ENCODE measurements at places on chromosomes 1 and 21.

GRCh38 chr1:76090283-76091203, 16.0 kb downstream of the ST6GALNAC3 start:
- no peak for DNase-seq

GRCh38 chr1:225410036-225410435, 17.8 kb downstream of the LBR start:
- DNase-seq: no peak

GRCh38 chr1:23249787-23250454, 32.6 kb upstream of the HTR1D start:
- DNase-seq: no peak

- no peak for DNase-seq
Observed at GRCh38 chr21:18549214-18549905, 145.8 kb upstream of the TMPRSS15 start.

DNA sequence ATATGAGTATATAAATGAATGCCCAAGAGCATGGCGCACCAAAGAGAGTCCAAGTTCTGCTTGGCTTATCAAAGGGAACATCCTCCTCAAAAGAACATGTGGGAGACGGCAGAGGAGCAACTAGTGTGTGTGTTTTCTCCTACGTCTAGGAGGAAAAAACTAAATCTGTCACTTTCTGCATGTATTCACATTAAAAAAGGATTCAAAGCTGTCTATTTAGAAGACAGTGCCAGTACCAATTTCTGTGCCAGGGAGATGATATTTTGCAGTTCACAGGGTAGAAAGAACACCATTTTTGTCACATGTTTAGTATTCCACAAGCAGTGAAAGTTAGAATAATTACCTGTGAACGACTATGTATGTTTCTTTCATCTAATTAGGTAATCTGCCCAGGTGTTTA, 42.5 kb upstream of the IFNAR2 start:
- no peak for DNase-seq

GRCh38 chr1:111183308-111184069, 17.0 kb downstream of the DENND2D start:
- no peak for DNase-seq

GRCh38 chr1:54329312-54330003, 76.7 kb downstream of the SSBP3 start:
- DNase-seq: no peak

- DNase-seq: no peak
Observed at GRCh38 chr1:60936163-60936562, 146.2 kb upstream of the NFIA start.

DNA sequence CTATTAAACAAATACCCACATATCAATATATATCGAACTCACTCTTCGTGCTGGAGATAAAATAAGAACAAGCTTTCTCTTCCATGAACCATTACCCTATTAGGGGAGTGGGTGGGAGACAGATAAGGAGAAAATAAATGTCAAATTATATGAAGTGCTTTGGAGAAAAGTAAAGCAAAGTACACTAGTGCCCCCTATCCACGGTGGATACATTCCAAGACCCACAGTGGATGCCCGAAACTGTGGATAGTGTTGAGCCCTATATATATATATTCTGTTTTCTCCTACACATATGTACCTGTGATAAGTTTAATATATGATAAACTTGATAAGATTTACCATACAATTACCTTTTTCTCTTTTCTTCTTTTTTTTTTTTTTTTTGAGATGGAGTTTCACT, 54.6 kb downstream of the FH start:
- DNase-seq: no peak

- DNase-seq: no peak
Observed at GRCh38 chr21:45887120-45887611, 94.4 kb upstream of the COL6A1 start.

GRCh38 chr1:1132042-1132950, 16.4 kb upstream of the C1orf159 start:
- DNase-seq: no peak

GRCh38 chr21:38989745-38990423, 184.2 kb downstream of the ETS2 start:
- no peak for DNase-seq

- peak; percentile 73 for DNase-seq
Observed at GRCh38 chr1:206684478-206685333, at the start of gene MAPKAPK2. Gene MAPKAPK2, plus strand, starts transcription at chr1:206684905. Its CDS starts 325 bp downstream, at chr1:206685230.

DNA sequence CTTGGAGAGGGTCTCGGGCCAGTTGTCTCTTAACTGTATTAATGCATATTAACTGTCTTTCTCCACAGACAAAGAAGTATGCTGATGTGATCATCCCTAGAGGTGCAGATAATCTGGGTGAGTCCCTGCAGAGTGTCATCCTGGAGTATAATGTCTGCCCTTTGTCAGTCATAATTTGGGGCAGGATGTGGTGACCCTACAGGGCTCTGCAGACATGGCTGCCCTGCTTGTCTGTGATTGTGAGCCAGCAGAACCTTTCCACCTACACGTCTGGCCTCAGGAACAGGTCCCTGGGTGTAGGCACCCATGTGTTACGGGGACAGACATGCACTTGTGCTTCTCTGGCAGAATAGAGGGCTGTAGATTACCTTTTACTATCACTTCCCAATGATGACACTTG, 78.4 kb downstream of the UCK2 start:
- no peak for DNase-seq

DNA sequence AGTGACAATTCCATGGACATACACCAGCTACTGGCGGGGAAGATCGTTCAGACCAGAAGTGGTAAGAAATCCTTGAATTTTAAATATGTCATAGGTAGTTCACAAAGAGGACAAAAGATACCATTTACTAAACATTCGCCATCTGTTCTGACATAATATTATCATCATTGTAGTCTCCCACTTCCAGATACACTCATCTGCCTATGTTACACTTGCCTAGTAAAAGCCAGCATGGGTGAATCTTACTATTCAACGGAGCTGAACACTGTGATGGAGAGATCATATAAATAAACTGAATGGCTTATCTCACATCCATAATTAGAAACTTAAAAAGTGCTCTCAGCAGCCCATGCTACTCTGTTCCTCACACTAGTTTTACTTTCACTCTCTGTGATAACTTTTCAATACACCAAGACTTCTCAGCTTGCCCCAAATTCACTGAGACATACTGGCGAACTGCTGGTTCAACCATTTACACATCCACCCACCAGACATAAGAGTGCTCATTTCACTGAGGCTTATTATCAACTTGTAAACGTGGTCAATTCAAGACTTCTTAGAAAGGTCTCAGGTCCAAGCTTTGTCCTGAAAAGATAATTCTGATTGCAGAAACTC, 463 bp upstream of the PRRC2C start:
- no peak for DNase-seq

- DNase-seq: no peak
Observed at GRCh38 chr21:46069719-46070279, 28.1 kb upstream of the COL6A2 start.

DNA sequence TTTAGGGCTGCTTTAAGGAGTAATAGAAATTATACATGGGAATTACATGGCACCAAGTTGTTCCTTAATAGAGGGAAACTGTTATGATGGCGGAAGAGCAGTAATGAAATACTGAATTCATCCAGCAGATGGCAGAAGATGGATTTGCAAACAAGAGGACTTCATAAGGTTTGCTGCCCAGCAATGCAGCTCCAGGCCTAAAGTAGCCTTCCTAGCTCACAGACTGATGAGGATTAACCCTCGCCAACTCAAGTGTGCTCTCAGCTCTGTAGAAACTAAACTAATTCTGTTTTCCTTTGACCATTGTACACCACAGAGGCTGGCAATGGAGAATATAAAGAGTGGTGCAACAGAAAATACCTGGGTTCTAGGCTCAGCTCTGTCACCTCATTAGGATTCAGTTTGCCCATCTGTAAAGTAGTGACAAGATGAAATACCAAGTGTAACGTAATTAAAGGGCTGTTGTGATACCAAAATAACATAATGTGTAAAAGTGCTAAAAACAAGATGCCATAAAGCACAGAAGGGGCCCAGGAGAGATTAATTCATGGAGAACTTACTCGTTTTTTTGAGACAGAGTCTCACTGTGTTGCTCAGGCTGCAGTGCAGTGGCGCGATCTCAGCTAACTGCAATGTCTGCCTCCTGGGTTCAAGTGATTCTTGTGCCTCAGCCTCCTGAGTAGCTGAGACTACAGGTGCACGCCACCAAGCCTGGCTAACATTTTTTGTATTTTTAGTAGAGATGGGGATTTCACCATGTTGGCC, 102.4 kb upstream of the SERBP1 start:
- no peak for DNase-seq

GRCh38 chr1:99217599-99217998, 46.7 kb upstream of the PLPPR4 start:
- no peak for DNase-seq
